Activated CD4-positive, alpha-beta memory T cell treated with anti-CD3 and anti-CD28 coated beads, Interleukin-2, amount 10 ng/mL, durations not matched to agents 7 days and 5 days (primary cell): ENCODE measurements at places on chromosomes 2 and 18. TPM values are rescaled to one million over a fixed set of nuclear protein-coding genes. Genes with fewer than 3 reads are reported as not detected.
A peak's percentile ranks its signal among the peaks of the same experiment; 100 is the strongest.

- no peak overlapping the region for H3K4me3 ChIP-seq
- H3K27me3 ChIP-seq, result no peaks in the 10 kb centered on the region
- no peak for DNase-seq
- H3K27ac ChIP-seq, result no peak overlapping the region
Observed at GRCh38 chr2:128452024-128452411, 133.3 kb upstream of the HS6ST1 start.

HMSD gene
- total RNA-seq, result 9.6 TPM

DNA sequence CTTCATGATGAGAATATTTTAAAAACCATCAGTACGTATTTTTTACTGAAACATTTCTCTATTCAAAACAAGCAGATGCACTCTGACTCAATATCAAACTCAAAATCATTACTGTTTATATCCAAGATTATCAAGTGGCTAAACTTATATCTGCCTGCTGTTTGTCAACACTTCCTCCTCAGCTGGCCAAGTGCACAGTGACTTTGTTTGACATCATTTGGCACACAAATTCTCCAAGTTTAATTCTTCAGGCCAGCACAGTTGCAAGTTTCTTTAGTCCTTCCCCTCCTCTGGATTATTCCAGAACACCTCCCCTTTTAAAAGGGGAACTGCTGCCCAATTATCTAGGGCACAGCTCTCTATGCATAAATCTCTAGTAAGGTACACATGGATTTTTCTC, 346.6 kb downstream of the FSIP2 start:
- no peaks in the 10 kb centered on the region for H3K4me1 ChIP-seq
- H3K4me3 ChIP-seq, result no peak overlapping the region
- DNase-seq, result no peak
- H3K27me3 ChIP-seq, result no peaks in the 10 kb centered on the region

DNA sequence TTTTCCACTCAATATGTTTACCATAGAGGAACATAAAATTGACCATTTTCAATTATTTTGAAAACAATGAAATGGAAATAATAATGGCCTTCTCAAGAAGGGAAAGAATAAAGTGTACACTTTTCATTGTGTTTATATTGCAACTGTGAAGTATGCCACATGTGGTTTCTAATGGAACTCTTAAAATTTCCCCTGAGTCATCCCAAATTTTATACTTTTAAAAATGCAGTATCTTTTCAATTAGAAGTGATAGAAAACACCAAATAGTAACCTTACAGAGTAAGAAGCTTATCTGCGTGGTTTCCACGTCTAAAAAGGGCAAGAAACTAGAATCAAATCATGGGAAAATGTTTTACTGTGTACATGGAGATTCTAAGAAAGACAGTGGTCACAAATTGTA, 70.0 kb downstream of the SCG2 start:
- H3K4me3 ChIP-seq, result no peak overlapping the region
- no peaks in the 10 kb centered on the region for H3K27me3 ChIP-seq

- H3K4me3 ChIP-seq, result no peak overlapping the region
- peaks cover 5% of the 10 kb centered on the region for H3K4me1 ChIP-seq
- no peaks in the 10 kb centered on the region for H3K36me3 ChIP-seq
- DNase-seq, result no peak
- peaks cover 14% of the 10 kb centered on the region for H3K27me3 ChIP-seq
- H3K27ac ChIP-seq, result no peak overlapping the region
Observed at GRCh38 chr2:196331143-196331542, 159.8 kb upstream of the STK17B start.

ZNF516 gene
- total RNA-seq, result 5.0 TPM

GRCh38 chr18:12921178-12921577, 26.6 kb upstream of the SEH1L start:
- no peaks in the 10 kb centered on the region for H3K36me3 ChIP-seq
- peaks cover 17% of the 10 kb centered on the region for H3K27me3 ChIP-seq
- DNase-seq, result peak; percentile 27
- H3K27ac ChIP-seq, result peak overlapping the region; percentile 10

DNA sequence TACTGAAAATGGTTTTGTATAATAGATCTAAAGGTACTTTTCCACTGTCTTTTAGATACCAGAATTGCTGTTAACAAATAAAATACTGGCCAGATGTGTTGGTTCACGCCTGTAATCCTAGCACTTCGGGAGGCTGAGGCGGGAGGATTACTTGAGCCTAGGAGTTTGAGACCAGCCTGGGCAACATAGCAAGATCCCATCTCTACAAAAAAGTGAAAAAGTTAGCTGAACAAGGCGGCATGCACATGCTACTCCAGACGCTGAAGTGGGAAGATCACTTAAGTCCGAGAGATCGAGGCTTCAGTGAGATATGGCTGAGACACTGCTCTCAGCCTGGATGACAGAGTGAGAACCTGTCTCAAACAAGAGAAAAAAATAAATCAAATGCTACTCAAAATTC, 2.8 kb downstream of the HNMT start:
- H3K36me3 ChIP-seq, result no peaks in the 10 kb centered on the region
- no peak overlapping the region for H3K27ac ChIP-seq
- DNase-seq, result no peak
- no peaks in the 10 kb centered on the region for H3K27me3 ChIP-seq

TEX44 gene
- total RNA-seq, result not detected

DNA sequence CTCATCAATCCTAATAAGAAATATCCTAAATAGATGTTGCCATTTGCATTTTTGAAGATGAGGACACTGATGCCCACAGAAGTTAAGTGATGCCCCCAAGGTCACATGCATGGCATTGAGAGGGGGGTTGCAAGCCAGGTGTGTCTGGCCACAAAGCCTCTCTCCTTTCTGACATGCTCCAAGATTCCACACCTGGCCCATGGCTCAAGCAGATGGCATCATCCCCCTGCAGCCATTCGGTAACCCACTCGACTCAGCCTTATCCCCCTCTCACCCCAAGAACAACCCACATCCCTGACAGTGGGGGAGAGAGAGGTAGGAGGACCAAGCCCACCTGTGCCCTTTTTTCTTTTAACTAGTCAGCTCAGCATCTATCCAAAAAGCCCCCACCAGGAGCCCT, 16.5 kb upstream of the TEX51 start:
- H3K4me1 ChIP-seq, result peaks cover 2% of the 10 kb centered on the region
- H3K27ac ChIP-seq, result no peak overlapping the region
- DNase-seq, result no peak
- no peaks in the 10 kb centered on the region for H3K36me3 ChIP-seq
- no peaks in the 10 kb centered on the region for H3K27me3 ChIP-seq

GRCh38 chr2:150586858-150587257, 99.4 kb upstream of the RND3 start:
- no peak overlapping the region for H3K27ac ChIP-seq
- no peaks in the 10 kb centered on the region for H3K36me3 ChIP-seq
- no peaks in the 10 kb centered on the region for H3K4me1 ChIP-seq

MBOAT2 gene
- 5.1 TPM for total RNA-seq

GRCh38 chr2:235220331-235220730, 268.5 kb downstream of the SH3BP4 start:
- H3K27me3 ChIP-seq, result no peaks in the 10 kb centered on the region
- no peaks in the 10 kb centered on the region for H3K36me3 ChIP-seq

DNA sequence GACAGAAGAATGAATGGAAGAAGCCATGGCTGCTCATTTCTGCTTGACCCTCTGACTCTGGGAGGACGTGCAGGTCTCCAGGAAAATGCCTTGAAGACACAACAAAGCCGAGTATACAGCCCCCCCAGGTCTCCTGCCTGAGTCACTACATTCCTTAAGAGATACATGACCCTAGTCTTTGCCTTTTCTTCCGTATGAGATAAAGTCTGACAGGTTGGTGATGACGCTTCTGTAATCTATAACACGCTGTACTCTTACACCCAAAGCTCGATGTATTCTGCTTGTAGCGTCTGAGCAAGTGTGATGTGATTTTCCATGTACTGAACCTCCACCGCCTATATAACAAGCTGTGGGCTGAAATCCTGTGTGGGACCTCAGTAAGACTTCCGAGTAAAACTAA, 77.3 kb downstream of the KCTD1 start:
- no peaks in the 10 kb centered on the region for H3K4me1 ChIP-seq
- H3K27ac ChIP-seq, result no peak overlapping the region
- no peak overlapping the region for H3K4me3 ChIP-seq
- H3K27me3 ChIP-seq, result no peaks in the 10 kb centered on the region

- H3K4me3 ChIP-seq, result no peak overlapping the region
- no peaks in the 10 kb centered on the region for H3K4me1 ChIP-seq
- DNase-seq, result no peak
- no peak overlapping the region for H3K27ac ChIP-seq
- no peaks in the 10 kb centered on the region for H3K36me3 ChIP-seq
Observed at GRCh38 chr2:65539633-65540032, 107.2 kb upstream of the SPRED2 start.

STEAP3 gene
- total RNA-seq, result not detected

DNA sequence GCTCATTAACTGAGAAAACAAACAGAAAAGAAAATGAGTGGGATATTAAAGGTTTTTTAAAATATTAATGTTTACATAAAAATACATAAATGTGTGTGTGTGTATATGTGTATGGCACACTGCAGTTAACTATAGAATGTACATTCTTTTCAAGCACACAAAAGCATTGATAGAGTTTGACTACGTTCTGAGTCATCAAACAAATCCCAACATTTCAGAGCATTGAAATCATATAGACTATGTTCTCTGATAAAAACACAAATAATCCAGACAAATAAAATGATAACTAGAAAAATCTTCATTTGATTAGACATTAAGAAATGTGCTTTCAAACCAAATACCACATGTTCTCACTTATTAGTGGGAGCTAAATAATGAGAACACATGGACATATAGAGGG, 84.3 kb upstream of the CELF4 start:
- H3K4me3 ChIP-seq, result no peak overlapping the region
- no peak overlapping the region for H3K27ac ChIP-seq
- H3K36me3 ChIP-seq, result no peaks in the 10 kb centered on the region
- H3K4me1 ChIP-seq, result no peaks in the 10 kb centered on the region
- DNase-seq, result no peak

GNLY gene
- 569 TPM for total RNA-seq

DNA sequence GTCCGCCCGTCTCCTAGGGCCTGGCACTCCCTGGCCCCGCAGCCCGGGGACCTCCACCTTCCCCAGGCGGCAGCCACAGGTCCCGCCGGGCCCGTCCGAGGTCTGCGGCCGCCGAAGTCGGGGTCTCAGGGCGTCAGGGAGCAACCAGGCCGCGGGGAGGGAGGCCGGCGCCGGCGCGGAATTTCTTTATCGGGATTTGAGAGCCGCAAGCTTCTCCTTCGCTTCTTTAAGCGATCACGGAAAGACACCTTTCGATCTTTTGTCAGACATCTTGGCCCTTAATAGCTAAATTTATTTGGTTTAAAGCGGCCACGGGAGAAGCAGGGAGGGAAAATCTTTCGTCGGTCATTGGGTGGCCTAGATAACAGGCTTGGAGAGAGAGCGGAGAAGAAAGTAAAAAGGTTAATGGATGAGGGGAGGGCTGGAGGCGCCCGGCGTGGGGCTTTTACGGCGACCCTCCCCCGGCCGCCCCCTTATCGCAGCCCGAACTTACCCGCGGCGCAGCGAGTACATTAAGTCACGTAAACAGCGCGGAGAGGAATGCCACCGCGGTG, 4.3 kb upstream of the GATA6 start:
- H3K4me3 ChIP-seq, result peak overlapping the region; percentile 21
- H3K27me3 ChIP-seq, result peaks cover 65% of the 10 kb centered on the region
- H3K27ac ChIP-seq, result no peak overlapping the region
- no peak for DNase-seq
- H3K36me3 ChIP-seq, result peaks cover 3% of the 10 kb centered on the region

- no peak overlapping the region for H3K27ac ChIP-seq
- no peak overlapping the region for H3K4me3 ChIP-seq
- H3K36me3 ChIP-seq, result no peaks in the 10 kb centered on the region
Observed at GRCh38 chr2:174777347-174778084, 13.2 kb upstream of the CHRNA1 start.

C1QL2 gene
- total RNA-seq, result not detected

GRCh38 chr2:164974221-164974620, 18.9 kb upstream of the SLC38A11 start:
- no peak overlapping the region for H3K27ac ChIP-seq
- H3K36me3 ChIP-seq, result no peaks in the 10 kb centered on the region
- no peaks in the 10 kb centered on the region for H3K27me3 ChIP-seq
- H3K4me3 ChIP-seq, result no peak overlapping the region
- no peak for DNase-seq
- no peaks in the 10 kb centered on the region for H3K4me1 ChIP-seq

DNA sequence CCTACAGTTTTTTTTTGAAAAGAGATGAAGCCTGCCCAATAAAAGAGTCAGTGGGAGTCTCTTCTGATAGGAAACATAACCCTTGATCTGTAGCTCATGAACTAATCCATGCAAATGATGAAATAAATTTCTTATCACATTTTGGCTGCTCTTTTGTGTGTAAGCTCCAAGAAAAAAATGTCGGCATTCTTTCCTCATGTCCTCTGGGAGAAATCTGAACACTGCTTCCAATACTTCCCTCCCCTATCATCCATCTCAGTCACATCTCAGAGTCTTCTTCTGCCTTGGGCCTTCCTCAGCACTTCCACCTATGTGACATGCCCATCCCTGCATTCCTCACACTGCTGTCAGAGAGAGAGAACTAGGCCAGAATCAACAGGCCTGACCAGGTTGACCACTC, 395.7 kb upstream of the ST6GAL2 start:
- DNase-seq, result no peak
- H3K4me1 ChIP-seq, result no peaks in the 10 kb centered on the region
- H3K4me3 ChIP-seq, result no peak overlapping the region

DNA sequence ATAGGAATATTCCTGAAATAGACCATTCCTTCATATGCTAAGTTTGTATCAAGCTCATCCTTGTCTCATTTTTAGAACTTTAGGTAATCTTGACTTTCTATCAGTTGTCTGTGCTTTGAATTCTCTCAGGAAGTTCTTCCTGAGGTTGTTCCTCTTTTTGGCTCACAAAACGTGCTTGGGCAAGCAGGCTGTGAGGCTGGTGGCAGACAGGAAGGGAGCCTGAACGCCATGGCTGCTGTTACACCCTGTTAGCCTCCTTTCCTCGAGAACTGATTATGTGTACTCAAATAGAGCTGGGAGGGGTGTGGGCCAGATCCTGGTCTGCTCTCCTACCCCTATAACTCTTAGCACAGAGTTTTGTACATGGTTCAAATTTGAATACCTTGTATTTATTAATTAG, 136.4 kb upstream of the CELF4 start:
- H3K27ac ChIP-seq, result no peak overlapping the region
- no peak for DNase-seq
- no peaks in the 10 kb centered on the region for H3K4me1 ChIP-seq

GRCh38 chr2:220949466-220949865, 622.6 kb downstream of the EPHA4 start:
- no peaks in the 10 kb centered on the region for H3K27me3 ChIP-seq
- no peak for DNase-seq
- H3K36me3 ChIP-seq, result no peaks in the 10 kb centered on the region
- H3K4me3 ChIP-seq, result no peak overlapping the region
